ENCODE measurements at places on chromosomes 12 and 14. TPM values are rescaled to one million over a fixed set of nuclear protein-coding genes. Genes with fewer than 3 reads are reported as not detected.

PROX2 gene
- not detected for total RNA-seq

DAAM1 gene
- total RNA-seq: 36.7 TPM

KCNMB4 gene
- total RNA-seq: 2.6 TPM

MIP gene
- total RNA-seq: not detected

SOAT2 gene
- 0.07 TPM for total RNA-seq

FZD10 gene
- not detected for total RNA-seq

SERPINA9 gene
- not detected for total RNA-seq

EGLN3 gene
- 3.2 TPM for total RNA-seq

SENP1 gene
- total RNA-seq: 20.9 TPM

SERPINA5 gene
- total RNA-seq: not detected

CLEC14A gene
- total RNA-seq: not detected

DNAJC22 gene
- 12.9 TPM for total RNA-seq

GPR162 gene
- total RNA-seq: not detected

KSR2 gene
- 2.8 TPM for total RNA-seq

TRHDE gene
- total RNA-seq: 17.7 TPM

ENDOU gene
- not detected for total RNA-seq

GNB3 gene
- 1.8 TPM for total RNA-seq

NXPH4 gene
- total RNA-seq: 15.1 TPM

KRT7 gene
- 2,979 TPM for total RNA-seq

LIN7A gene
- not detected for total RNA-seq

KRT71 gene
- total RNA-seq: not detected

CCDC60 gene
- not detected for total RNA-seq

USP30 gene
- 8.5 TPM for total RNA-seq

TPPP2 gene
- total RNA-seq: not detected

CCDC184 gene
- total RNA-seq: not detected

DAO gene
- total RNA-seq: not detected

INHBC gene
- total RNA-seq: not detected

GLIPR1L1 gene
- total RNA-seq: not detected

DEPDC4 gene
- total RNA-seq: 2.0 TPM

MYG1 gene
- 81.0 TPM for total RNA-seq

DCN gene
- total RNA-seq: not detected

MYO1H gene
- total RNA-seq: not detected

All from PC-3 (cell line).